ENCODE measurements at places on chromosomes 1 and 21.

GRCh38 chr1:37237948-37238347 lies 203.6 kb upstream of the GRIK3 start:
- DNase-seq: peak; percentile 90

DNA sequence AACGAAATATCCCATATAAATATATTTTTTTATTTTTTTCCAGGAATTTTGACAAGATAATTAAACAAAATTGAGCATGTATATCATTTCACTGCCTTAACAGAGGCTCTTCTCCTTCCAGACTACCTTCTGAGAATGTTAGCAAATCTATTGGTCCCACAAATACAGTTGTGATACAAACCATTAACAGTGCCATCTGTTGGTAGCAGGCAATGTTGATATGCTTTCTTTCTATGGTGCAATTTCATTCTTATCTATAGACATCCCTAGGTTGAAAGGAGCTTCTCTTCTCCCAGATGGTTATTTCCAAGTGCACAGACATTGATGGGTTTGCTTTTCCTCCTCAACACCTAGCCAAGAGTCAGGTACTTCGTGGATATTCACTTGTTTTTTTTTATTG lies 303.6 kb downstream of the USH2A start:
- no peak for DNase-seq

GRCh38 chr1:8662380-8663072 lies 154.9 kb downstream of the RERE start:
- DNase-seq: no peak

DNA sequence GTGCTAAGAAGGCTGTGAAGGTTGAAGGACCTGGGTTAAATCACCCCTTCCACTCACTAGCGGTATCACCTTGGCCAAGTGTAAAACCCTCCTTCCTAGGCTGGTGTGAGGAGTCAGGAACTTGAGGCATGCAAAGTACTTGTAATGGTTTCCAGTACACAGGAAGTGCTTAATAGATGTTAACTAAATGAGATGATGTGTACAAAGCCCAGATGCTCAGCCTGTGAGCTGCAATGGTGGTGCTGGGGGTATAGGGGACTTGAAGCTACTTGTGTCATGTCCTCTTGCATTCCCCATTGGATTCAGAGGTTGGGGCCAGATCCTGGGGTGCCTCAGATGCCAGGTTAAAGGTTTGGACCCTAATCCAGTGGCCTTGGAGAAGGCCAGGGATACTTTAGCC lies 75.5 kb downstream of the EPHB2 start:
- no peak for DNase-seq

GRCh38 chr1:26169198-26169554 lies 413 bp upstream of the C1orf232 start:
- no peak for DNase-seq

GRCh38 chr1:215023155-215023832 lies 59.2 kb upstream of the KCNK2 start:
- no peak for DNase-seq

DNA sequence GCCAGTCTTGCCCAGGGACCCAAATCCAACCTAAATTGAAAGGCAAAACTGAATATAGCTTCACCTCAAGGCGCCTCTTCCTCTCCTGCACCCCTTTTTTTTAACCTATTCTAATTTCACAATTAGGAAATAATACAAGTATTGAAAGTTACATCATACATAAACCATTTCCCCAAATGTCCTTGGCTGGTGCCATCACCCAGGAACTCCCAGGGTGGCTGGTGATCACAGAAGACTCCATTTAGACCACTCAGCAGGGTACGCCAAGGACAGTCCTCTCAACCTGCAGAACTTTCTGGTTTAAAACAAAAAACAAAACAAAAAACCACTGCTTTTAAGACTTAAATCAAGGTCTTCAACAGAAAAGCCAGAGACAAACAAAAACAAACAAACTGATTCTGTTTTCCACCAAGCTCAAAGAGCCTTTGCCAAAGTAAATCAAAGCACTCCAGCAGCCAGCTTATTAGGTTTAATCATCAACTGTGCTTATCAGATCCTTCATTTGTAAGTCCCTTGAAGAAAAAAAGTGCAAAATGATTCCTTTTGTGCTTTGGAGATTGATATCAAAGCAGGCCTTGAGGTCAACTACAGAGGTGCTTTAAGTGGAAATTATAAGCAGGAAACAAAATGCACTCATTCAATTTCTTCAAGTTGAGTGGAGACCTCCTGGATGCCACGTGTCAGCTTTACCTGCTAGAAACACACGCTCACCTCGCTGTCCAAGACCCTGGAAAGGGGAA lies 113.0 kb downstream of the ETS2 start:
- DNase-seq: no peak

DNA sequence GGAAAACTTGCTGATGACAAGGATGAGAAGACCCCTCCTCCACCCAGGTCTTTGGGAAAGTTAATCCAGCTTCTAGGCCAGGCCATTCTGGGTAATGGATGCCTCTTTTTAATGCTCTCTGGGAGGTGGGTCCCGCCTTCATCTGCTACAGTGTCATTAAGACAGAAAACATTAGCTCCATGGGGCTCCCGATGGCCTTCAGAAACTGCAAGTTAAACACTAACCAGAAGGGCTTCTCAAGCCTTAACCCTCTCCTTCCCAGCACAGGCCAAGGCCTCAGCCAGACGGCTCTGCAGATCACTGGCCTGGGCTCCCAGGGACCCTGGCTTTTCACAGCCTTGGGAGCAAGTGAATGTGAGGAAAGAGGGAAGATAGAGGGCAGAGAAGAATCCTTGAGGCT lies 364.9 kb downstream of the MATN1 start:
- DNase-seq: no peak

DNA sequence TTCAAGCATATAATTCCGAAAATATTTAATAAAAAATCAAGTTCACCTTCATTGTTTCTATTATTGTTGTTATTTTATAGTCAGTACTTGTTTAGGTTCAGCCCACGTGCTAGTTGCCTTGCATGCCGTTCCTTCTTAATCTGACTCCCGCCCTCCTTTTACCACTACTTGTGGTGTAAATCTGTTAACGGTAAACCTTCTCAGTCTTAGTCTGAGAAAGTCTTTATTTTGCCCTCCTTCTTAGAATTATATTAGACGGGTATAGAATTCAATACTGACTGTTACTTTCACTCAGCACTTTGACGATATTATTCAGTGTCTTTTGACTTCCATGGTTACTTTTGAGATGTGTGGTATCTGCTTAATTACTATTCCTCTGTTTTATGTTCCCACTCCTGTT lies 104.8 kb downstream of the RGL1 start:
- DNase-seq: no peak

DNA sequence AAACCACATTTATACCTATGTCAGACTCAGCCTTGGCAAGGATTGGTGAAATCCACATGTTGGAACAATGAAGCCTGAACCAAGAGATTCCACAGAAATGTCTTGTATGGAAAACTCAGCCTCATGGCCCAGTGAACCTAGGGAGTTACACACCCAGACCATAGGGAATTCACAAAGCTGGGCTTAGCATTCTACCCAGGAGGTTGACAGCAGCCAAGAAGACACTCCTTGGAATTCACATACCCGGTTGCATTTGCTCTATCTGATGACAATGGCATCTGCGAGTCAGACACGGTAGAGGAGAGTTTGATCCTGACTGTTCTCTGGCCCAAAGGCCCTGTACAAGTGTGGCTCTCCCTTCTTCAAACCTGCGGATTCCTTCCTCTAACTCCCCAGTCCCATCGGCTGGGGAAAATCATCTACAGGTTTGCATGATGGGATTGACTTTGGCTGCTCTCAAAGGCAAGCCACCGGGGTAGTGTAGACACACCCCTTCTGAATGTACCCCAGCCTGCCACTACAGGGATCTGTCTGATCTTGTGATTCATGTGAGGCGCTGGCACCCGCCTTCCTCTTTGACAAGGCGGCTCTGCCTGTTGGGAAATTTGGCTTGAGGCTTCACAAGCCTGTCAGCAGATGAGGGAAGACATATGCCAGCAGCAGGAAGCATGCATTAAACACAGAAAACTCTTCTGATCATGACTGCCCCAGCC lies 297.3 kb upstream of the KAZN start:
- DNase-seq: no peak

- DNase-seq: no peak
Measured at GRCh38 chr1:223319398-223319797, 44.6 kb downstream of the SUSD4 start.
